ENCODE measurements at places on chromosomes 7 and 10.

- DNase-seq, result no peak
These were observed 1.1 kb downstream of the DENND11 start for GRCh38 chr7:141700848-141701371.

DNA sequence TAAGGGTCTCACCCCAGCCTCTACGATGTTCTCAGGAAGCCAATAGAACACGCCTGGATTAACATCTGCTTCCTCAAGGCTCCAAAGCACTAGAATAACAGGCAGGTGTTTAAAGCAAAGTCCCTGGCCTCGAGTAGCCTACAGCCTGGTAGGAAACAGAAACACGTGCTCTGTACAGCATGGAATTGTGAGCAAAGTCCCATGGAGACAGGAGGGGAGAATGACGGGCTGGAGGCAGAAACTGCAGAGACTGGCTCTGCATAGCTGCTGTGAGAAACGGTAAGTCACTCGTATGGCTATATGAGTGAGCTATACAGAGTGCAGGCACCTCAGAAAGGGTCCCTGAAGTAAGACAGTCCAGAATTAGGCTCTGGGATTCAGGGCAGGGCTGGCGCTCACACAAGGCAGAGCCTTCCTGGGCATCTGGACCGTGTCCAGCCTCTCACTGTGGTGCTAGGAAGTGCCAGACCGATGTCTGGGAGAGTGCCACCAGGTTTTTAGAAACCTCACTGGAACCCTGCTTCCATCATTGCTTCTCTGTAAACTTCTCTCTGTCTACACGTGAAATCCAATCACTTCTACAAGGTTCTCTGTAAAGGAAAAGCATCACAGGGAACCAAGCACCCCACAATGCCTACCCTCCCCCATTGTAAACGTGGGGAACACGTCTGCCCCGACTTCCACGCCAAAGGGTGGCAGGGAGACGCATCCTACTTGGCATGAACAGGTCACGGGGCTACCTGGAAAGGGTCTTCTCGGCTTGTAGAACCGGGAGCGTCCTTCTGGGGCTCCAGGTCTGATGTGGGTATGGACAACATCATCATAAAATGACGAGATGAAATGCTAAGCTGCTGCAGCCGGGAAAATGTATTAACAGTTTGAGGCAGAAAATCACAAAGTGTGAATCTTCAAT lies 38.8 kb upstream of the SHH start:
- DNase-seq, result no peak

GRCh38 chr10:84908491-84908890 lies 580.1 kb downstream of the CCSER2 start:
- peak; percentile 21 for DNase-seq

GRCh38 chr7:50397320-50397970 lies 52.7 kb downstream of the FIGNL1 start:
- no peak for DNase-seq

DNA sequence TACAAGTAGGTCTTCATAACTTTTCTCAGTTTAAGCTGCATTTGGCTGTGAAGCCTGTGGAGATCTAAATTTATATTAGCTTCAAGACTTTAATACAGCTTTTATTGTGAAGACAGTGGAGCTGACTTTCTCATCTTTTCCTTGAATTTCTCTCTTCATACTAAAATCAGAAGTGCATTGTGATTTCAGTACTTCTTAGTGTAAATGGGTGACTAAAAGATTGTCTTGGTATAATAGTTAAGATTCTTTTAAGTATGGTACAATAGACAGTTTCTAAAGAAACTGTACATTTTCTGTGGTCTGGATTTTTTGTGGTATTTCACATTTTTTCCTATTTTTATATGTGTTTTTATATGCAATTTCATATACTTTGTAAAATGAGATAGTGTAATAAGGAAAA lies 21.0 kb upstream of the DDX21 start:
- DNase-seq, result no peak

- no peak for DNase-seq
These were observed 97.1 kb downstream of the CHST15 start for GRCh38 chr10:123996302-123996701.

DNA sequence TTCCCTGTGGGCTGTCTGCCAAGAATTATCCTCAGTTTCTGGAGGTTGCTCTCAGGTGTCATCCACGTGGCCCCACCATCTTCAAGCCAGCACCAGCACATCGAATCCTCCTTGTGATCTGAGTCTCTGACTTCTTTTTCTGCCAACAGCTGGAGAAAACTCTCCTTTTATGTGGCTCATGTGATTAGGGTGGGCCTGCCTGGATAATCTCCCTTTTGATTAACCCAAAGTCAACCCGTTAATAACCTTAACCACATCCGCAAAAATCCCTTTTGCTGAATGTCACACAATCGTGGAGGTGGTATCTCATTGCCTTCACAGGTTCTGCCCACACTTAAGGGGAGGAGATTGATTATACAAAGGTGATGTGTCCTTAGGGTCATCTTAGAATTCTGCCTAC lies 73.8 kb downstream of the LRGUK start:
- no peak for DNase-seq

GRCh38 chr7:7819442-7820247 lies 101.2 kb upstream of the RPA3 start:
- DNase-seq, result no peak

DNA sequence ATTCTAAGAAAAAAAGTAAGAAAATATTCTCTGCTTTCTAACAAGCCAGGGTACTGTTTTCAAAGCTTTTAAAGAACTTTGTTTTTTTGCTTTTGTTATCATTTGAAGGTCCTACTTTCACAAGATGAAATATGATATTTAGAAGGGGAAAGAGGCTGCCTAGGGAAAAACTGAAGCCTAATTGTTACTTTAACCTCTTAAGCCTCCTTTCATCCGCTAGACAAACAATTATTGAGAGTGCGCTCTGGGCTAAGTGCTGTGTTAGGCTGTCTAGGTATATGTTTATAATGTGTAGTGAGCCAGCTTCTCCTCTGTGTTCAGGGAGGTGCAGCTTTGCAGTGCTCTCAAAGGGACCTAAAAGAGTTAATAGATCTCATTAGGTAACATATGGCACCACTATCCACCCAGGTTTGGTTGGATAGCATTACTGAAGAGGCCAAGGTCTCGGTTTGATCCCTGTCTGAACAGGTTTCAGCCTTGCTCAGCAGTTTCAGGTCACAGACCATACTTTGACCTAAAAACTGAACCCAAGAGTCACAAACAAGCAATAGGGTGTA lies 17.9 kb downstream of the PDK4 start:
- no peak for DNase-seq

GRCh38 chr10:12382956-12383531 lies 33.7 kb downstream of the CAMK1D start:
- DNase-seq, result no peak

DNA sequence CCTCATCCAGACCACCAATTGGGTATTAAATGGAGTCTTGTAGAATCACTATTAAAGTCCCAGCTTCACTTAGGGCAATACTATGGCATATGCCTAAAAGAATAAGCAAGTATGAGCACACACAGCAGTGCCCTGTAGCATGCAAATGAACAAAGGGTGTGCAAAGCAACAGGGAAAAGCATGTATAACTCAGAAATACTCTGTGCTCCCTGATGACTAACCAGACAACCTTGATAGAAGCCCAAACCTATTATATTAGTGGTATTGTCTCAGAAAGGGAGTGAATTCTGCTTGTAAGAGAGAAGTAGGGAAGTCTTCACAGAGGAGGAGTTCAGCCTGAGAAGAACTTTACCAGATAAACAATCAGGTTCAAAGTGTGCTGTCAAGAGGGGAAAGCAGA lies 131.2 kb downstream of the DGKI start:
- peak; percentile 29 for DNase-seq

GRCh38 chr7:90409667-90410066 lies 6.4 kb downstream of the CLDN12 start:
- no peak for DNase-seq

- no peak for DNase-seq
These were observed 50.5 kb downstream of the CSGALNACT2 start for GRCh38 chr10:43188702-43189101.

GRCh38 chr10:88162852-88163251 lies 299.4 kb downstream of the PTEN start:
- DNase-seq, result no peak

GRCh38 chr10:123783296-123783695 lies 108.3 kb downstream of the CPXM2 start:
- DNase-seq, result no peak

DNA sequence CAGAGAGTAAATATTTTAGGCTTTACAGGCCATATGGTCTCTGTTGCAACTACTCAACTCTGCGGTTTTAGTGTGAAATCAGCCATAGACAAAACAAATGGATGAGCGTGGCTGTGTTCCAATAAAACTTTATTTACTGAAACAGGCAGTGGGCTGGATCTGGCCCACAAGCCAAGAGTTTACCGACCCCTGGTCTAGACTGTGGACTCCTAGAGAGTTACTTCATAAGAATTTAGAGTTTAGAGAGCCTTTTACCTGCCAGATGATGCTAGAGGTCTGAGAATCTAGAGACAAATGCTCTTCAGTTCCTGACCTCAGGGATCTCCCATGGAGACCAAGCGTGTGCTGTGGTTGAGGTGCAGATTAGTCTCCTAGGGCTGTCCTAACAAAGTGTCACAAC lies 174.8 kb downstream of the PTEN start:
- DNase-seq, result peak; percentile 74

DNA sequence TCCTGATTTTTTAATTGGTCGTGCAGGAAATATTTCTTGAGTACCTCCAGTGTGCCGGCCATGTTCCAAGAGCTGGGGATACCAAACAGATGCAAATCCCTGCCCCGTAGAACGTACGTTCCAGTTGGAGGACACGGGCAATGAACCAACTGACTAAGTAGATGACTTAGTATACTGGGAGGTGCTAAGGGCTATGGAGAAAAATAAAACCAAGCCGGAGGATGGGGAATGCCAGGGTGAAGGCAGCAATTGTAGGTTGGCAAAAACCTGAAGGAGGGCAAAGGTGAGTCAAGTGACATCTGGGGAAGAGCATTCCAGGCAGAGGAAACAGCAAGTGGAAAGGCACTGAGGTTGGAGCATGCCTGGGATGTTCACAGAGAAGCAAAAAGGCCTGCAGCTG lies 6.8 kb upstream of the VSIR start:
- no peak for DNase-seq

DNA sequence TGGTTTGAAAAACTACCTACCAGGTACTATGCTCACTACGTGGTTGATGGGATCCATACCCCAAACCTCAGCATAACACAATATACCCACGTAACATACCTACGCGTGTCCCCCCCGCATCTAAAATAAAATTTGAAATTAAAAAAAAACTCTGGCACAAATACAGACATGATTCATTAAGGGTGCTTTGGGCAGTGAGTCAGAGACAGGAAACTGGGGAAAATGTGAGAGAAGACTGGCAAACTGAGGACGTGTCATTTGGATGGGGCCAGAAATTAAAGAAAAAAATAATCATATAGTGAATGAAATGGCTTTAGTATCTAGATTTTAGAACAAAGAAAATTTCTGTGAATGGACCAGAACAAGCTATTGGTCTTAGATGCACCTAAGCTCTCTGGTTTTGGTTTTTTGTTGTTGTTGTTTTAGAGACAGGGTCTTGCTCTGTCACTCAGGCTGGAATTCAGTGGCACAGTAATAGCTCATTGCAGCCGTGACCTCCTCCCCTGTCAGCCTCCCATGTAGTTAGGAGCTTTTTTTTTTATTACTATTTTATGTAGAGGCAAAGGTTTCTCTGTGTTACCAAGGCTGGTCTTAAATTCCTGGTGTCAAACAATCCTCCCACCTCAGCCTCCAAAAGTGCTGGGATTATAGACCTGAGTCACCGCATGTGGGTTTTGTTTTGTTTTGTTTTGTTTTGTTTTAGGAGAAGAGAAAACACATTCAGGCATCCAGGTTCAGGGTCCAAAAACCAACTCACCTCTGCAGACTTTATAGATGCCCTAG lies 5.9 kb upstream of the PRSS58 start:
- DNase-seq, result peak; percentile 66

DNA sequence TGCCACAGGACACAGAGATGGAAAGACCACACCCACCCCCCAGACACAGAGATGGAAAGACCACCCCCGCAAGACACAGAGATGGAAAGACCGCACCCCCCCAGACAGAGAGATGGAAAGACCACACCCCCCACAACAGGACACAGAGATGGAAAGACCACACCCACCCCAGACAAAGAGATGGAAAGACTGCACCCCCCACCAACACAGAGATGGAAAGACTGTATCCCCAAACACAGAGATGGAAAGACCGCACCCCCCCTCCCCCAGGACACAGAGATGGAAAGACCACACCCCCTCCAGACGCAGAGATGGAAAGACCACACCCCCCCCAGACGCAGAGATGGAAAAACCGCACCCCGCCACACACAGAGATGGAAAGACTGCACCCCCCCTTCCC lies 8.0 kb downstream of the ZNF511 start:
- DNase-seq, result no peak

DNA sequence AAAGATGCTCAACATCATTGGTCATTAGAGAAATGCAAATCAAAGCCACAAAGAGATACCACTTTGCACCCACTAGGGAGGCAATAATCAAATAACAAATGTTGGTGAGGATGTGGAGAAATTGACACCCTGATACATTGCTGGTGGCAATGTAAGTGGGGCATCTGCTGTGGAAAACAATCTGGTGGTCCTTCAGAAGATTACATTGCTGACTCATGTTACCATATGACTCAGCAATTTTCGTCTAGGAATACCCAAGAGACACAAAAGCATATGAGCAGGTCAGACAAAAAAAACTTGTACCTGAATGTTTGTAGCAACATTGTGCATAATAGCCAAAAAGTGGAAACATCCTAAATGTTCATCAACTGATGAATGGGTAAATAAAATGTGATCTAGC lies 4.9 kb upstream of the CLDN3 start:
- peak; percentile 37 for DNase-seq

DNA sequence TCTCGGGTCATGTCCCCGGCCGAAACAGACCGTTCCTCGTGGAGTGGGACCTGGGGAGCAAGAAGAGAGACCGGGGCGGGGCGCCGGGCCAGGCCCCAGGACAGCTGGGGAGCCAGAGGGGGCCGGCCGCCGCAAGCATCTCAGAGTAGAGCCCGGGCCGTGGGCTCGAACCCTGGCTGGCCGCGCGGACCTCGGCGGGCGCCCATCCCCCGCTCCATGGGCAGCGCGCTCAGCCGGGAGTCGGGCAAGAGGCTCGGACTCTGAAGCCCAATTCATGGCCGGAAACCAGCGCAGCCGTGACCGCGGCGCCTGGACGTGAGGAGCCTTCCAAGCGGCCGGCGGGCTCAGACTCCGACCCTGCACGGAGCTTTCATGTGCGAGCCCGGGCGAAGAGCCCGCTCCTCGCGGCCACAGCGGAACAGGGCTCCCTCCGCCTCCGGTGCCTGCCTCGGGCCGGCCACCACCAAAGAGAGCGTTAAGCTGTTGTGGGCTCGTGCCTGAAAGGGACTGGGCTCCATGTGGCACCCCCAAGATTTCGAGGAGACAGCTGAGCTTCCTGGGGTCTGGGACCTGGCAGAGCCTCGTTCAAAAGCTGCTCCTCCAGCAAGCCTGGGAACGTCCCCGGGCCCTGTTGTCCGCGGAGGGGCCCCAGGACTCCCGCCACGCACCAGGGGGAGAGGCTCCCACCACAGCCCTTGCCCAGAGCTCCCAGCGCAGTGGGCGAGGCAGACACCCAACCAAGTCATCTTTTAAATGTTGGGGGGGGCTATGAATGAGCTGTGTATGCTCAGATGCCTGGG lies 757 bp upstream of the GRID1 start:
- no peak for DNase-seq

- no peak for DNase-seq
These were observed 6.9 kb downstream of the LYZL1 start for GRCh38 chr10:29295813-29296212.

- DNase-seq, result no peak
These were observed 643.8 kb downstream of the SORCS1 start for GRCh38 chr10:106520698-106521097.

GRCh38 chr7:114242992-114243507 lies 171.6 kb upstream of the FOXP2 start:
- DNase-seq, result peak; percentile 39
